NCI-H524 treated with DMSO at 0.1 percent for 48 hours (cell line): ENCODE measurements at places on chromosomes 5 and 9.

- DNase-seq, result no peak
Measured at GRCh38 chr9:19648672-19649071, 140.2 kb downstream of the SLC24A2 start.

DNA sequence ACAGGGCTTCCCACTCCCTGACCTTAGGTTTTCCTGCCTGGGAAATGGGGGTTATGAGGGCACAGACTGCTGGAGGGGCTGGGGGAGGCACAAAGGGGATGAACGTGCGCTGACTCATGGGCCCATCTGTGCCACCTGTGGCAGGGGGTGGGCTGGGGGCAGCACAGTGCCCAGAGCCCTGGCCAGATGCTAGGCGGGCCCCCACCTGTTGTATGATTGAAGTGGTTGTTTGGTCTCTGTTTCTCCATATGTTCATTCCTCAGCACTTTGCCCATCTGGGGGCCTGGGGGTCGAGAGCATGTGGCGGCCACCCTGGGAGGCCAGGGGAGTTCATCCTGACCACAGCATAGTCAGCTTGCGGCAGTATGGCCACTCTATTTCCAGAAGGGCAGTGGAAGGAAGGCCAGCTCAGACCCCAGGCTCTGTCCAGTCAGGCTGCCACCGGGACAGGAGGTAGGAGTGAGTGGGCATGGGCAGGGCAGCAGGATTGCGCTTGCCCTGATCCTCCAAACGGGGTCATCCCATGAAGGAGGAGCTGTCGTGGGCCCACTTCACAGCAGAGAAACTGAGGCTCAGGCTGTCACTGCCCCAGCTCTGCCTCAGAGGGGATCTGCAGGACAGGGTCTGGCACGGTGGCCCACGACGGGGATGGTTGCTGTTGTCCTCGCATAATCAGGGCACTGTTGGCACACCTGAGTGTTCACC lies 841 bp upstream of the NINJ1 start:
- peak; percentile 77 for DNase-seq

DNA sequence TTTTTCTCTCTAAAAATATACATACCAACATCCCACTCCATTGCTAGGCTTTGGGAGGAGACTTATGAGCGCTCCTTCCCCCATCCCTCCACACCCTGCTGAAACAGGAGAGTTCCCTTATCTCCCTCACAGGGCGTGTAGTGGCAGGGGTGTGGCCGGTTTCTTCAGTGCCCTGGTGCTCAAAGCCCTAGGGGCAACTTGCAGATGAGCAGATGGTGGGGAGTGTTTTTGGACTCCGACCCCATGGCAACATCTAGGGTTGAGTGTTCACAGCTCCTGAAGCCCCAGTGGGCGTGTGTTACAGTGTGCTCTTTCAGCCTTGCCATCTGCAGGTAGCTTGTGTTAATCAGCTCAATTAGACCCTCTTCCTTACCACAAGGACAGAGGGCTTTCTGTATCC lies 409.5 kb downstream of the MAT2B start:
- DNase-seq, result peak; percentile 86

- DNase-seq, result no peak
Measured at GRCh38 chr5:179405054-179405416, 59.8 kb upstream of the ADAMTS2 start.

DNA sequence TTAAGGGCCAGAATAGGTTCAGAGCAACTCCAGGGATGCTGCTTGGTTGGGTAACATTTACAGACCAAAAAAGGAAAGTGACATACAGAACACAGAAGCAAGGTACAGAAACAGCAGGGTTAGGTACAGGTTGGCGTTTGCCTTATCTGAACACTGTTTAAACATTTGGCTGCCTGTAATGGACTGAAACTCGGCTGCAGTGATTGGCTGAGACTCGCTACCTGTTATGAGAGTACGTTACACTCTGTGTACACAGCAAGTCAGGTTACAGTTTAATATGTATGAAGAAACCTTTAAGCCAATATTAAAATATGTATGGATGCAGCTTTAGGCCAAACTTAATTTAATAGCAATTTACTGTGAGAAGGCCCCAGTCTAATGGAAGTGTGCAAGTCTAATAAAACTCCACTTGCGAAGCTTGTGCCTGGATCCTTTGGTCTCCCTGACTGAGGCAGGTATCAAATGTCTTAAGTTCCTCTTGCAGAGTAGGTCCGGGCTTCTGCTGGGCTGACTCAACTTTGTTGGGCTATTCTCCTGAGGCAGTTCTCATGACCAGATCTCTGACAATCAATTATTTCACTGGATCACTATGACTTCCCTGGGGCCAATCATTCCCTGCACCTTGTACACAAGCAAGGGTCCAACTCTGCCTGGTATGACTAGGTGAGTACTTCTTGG lies 204.9 kb downstream of the ZNF462 start:
- no peak for DNase-seq

DNA sequence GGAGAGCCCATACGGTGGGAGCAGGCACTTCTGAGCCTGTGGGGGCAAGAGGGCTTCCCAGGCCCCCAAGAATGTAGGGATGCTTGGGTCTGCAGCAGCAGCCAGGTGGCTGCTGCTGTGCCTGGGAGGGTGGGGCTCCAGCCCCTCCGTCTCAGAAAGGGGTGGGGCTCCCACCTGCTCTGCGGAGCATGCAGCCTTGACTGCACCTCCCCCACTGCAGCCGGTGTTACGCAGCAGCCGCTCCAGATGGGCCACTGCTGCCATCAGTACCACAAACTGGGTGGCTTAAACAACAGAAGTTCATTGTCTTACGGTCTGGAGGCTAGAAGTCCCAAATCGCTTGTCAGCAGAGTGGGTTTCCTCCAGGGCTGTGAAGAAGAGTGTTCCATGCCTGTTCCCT lies 365.5 kb downstream of the TMEM38B start:
- peak; percentile 62 for DNase-seq

- no peak for DNase-seq
Measured at GRCh38 chr9:3960661-3961144, 339.2 kb downstream of the GLIS3 start.

GRCh38 chr5:119309326-119309725 lies 46.5 kb upstream of the TNFAIP8 start:
- no peak for DNase-seq

GRCh38 chr5:10021248-10021647 lies 228.4 kb downstream of the ATPSCKMT start:
- no peak for DNase-seq

GRCh38 chr5:77181173-77181572 lies 29.3 kb upstream of the PDE8B start:
- no peak for DNase-seq

DNA sequence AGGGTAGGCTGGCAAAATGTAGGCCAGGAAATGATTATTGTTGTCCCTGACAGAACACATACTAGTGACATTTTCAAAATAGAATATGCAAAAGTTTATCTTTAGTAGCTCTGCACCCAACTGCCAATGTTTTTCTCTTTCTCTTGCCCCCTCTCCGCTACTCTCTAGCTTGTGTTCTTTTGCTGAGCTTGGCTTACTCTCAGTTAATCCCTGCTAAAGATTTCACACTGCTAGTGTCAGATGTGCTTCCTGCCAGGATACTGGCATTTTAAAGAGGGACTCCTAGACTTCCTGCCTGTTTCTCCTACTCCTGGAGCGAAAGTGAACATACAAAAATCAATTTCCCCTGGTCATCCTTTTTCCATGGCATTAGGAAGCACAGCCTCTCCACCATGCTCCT lies 260.5 kb downstream of the ARRDC3 start:
- no peak for DNase-seq

- no peak for DNase-seq
Measured at GRCh38 chr9:36191290-36191645, 547 bp downstream of the CLTA start.

- no peak for DNase-seq
Measured at GRCh38 chr5:177389241-177390169, 5.3 kb downstream of the SLC34A1 start.

DNA sequence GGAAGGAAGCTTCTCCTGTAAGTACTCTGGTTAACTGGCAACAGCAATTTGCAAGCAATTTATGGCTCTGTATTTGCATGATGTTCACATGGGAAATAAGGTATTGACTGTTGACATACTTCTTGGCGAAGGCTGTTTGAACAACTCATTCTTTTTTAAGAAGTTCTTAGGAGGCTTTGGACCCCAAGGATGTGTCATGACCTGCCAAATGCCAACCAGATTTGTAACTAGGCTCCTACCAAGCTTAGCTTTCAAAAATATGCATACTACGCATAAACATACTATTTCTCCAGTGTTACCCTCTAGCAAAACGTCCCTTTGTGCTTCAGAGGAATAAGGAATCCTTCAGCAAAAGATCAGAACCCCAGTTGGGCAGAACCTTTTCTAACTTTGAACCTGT lies 165.2 kb upstream of the MSX2 start:
- no peak for DNase-seq

GRCh38 chr9:119998614-119999013 lies 581.4 kb downstream of the CDK5RAP2 start:
- no peak for DNase-seq

- DNase-seq, result no peak
Measured at GRCh38 chr9:133341369-133342068, 5.5 kb upstream of the SURF6 start.

DNA sequence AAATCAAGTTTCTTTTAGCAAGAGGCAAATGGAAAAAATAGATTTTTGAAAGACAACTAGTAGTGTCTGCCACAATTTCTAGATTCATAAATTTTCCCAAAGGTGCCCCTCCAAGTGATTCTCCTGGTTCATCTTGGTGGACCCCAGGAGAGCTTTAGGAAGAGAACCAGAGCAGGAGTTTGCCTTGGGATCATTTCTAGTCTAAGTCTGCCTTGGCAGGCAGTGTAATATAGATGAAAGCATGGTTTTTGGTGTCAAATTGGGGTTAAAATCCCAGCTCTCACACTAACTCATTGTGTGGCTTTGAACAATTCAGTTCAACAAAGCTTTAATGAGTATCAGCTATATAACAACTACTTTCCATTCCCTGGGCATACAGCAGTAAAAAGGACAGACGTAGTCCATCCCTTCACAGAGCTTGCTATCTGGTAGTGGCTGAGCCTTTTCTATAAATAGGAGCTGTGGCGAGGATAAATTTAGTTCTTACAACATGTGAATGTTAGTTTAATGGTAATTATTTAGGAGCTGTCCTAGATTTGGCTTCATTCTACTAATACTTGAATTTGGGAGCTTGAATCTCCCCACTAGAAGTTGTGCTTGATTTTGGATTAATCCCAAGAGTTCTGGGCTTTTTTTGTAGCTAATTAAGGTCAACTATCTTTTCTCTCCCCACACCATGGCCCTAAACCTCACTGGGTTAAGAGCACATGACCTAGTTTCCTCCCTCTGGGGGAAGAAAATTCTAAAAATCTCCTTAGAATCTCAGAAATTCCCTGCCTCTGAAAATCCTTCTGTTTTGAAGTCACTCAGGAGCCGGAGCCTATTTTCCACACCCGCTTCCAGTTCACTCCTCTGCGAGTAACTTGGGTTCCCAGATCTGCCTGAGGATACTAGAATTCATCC lies 197.8 kb downstream of the PCSK1 start:
- no peak for DNase-seq

- DNase-seq, result no peak
Measured at GRCh38 chr5:148740079-148740858, 85.9 kb upstream of the HTR4 start.

- no peak for DNase-seq
Measured at GRCh38 chr5:155080721-155081120, 67.2 kb downstream of the KIF4B start.

GRCh38 chr9:110371411-110372007 lies 33.8 kb upstream of the TXNDC8 start:
- DNase-seq, result no peak

DNA sequence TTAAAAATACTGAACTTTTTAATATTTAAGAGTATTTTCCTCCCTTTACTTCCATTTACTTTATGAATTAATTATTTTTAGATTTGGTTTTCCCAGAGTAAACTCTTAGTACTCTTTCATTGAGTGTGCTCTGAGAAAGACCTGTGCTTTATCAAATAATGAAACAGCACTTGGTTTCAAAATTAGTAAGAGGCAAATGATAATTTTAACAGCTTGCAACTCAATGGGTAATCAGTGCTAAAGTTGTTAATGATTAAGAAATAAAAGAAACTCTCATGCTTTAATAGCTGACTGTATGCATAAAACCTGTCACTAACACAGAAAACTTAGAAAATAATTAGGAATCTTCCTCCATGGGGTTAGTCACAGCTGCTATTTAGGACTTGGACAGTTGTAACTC lies 244.4 kb downstream of the RFX3 start:
- DNase-seq, result no peak

DNA sequence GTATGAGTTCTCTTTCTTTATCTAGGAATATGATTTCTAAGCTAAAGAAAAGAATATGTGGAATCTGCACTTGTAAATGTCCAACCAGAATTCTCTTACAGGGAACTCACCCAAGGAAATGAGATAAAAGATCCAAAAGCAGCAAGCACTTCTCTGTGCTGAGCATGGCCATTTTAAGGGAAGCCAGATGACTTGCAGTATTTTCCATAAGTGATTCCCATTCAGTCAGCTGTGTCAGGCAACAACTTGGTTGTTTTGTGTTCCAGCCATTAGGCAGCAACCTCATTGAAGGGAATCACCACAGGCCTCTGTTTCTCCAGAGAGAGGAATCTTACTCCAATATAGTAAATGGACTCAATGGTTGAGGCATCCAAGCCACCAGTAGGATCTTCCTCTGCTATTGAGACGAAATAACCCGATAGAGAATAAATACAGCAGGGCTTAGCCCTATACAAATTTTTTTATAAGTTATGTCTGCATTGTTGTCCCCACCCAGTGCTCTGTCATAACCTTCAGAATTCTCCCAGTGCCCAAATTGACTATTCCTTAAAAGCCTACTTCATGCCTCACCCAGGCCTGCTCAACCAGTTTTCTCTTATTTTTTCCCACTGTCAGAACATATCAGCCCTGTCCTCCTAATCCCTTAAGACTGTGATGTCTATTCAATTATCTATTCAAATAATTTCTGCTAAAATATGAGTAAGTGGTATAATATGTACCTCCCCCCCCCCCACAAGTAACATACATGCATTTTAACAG lies 236.6 kb downstream of the PJA2 start:
- no peak for DNase-seq

GRCh38 chr5:124620743-124621142 lies 125.7 kb downstream of the ZNF608 start:
- no peak for DNase-seq

- DNase-seq, result no peak
Measured at GRCh38 chr9:6068983-6069382, 53.6 kb upstream of the RANBP6 start.

DNA sequence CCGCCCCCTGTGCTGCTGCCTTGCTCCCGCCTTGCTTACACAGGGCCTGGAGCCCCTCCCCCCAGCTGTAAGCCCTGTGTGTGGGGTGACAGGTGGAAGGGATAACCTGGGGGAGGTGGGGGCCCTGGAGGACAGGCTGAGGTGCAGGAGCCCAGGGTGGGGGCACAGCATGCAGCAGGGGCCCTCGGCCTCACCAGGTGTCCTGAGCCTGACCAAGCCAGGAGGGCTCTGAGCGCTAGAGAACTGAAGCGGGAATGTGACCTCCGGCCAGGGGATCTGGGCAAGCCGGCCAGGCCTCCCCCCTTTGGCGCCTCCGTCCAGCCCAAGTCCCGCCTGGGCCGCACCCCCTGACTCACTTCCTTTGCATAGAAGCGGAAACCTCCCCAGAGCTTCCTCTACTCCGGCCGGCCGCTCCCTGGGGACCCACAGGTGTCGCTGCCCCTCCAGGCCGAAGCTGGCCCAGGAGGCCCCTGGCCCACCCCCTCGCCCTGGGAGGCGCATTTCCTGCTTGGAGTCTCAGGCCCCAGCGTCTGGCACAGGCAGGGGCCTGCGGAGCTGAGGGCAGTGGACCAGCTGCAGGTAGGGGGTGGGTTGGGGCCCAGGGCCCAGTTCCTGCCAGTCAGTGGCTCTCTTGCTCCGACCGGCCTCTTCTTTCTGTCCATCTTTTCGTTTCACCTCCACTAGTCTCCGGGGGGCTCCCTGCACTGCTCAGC lies at the start of gene TOR4A:
Gene TOR4A, plus strand, starts transcription at position 398 of the 713 bp plus-strand sequence. CDS start 964 bp downstream, outside the sequence.
- DNase-seq, result no peak
